ENCODE measurements at places on chromosomes 2 and 18.

GRCh38 chr2:75251896-75252295 is 52.6 kb upstream of the TACR1 start:
- DNase-seq: no peak

GRCh38 chr2:113178069-113178746 is 4.4 kb downstream of the PSD4 start:
- DNase-seq: no peak

GRCh38 chr2:135815269-135815668 is 21.7 kb downstream of the LCT start:
- no peak for DNase-seq

GRCh38 chr18:68679528-68679927 is 35.4 kb downstream of the TMX3 start:
- DNase-seq: no peak

DNA sequence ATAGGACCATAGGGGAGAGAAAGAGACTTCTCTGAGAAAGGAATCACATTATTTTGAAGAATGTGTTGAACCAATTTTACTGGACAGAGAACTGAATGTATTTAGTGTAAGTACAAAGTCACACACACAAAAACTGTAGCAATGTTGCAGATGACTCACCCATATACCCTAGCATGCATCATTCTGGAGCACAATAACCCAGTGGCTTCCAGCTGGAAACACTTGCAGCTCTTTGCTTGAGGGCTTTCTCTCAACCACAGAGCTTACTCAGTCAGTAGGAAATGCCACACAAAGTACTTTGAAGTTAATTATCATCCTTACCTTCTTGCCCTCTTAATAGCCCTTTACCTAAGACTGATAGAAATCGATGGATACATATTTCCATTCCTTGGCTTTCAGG is 760.0 kb upstream of the FSHR start:
- DNase-seq: no peak
